Eye (tissue), 1 donor: ENCODE measurements at places on chromosomes 6 and 20.

- no peak for DNase-seq
Observed at GRCh38 chr20:50519036-50519762, 9.0 kb downstream of the PTPN1 start.

DNA sequence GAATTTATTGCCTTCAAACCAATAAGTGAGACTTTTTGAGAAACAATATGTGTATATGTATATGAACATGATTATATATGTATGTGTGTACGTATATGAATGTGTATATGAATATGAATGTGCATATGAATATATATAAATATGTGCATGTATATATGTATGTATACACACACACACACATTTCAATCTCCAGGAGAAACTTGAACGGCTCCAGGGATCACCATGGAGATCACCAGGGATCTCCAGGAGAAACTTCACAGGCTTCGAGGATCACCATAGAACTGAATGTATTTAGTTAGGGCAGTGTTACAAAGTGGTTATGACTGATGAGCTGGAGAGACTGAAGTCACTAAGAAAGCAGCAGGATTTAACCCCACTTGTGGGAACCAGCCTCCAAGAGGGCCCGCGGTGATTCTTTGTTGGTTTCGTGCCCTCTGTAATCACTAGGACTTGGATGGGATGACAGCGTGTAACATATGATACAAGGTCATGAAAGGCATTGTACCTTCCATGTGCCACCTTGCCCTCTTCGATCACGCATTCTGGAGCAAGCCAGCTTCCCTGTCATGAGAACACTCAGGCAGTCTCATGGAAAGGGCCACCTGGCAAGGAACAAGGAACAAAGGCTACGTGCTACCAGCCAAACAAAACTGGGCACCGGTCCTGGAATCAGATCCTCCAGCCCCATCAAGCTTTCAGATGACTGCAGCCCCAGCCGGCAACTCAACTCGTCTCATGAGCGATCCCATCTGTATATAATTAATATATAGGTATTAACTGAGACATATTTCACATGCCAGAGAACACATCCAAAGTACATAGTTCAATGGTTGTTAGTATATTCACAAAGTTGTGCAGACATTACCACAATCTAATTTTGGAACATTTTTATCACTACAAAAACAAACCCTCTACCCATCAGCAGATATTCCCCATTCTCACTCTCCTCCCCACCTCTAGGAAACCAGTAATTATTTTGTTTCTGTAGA is 8.6 kb downstream of the FAM50B start:
- no peak for DNase-seq

- no peak for DNase-seq
Observed at GRCh38 chr6:42368181-42368580, 83.5 kb downstream of the TRERF1 start.

DNA sequence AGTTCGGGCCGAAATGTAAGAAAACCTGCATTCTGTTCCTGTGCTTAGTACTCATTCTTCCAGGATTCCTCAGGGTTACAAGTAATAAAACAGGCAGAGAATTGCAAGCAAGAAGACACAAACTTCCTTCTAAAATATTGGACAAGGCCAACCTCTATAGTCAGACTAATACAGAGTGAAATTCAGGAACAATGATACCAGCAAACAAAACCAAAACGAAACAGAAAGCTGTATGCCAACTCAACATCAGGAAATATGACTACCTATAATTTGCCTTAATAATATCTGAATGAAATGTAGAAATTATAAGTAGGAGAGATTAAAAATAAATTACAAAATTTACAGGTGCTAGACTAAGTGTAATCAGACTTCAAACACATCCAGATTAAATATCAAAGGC is 238.8 kb downstream of the HIVEP2 start:
- no peak for DNase-seq

DNA sequence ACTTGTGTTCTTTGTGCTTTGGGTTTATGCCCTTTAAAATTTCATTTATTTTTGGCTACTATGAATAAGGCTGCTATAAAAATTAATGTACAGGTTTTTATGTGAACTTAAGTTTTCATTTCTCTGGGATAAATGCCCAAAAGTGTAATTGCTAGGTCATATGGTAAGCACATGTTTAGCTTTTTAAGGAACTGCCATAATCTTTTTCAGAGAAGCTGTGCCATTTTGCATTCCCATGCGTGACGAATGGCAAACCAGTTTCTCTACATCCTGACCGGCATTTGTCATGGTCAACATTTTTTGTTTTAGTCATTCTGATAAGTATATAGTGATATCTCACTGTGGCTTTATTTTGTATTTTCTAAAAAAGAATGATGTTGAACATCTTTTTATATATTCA is 236.0 kb upstream of the SGK1 start:
- DNase-seq, result no peak

DNA sequence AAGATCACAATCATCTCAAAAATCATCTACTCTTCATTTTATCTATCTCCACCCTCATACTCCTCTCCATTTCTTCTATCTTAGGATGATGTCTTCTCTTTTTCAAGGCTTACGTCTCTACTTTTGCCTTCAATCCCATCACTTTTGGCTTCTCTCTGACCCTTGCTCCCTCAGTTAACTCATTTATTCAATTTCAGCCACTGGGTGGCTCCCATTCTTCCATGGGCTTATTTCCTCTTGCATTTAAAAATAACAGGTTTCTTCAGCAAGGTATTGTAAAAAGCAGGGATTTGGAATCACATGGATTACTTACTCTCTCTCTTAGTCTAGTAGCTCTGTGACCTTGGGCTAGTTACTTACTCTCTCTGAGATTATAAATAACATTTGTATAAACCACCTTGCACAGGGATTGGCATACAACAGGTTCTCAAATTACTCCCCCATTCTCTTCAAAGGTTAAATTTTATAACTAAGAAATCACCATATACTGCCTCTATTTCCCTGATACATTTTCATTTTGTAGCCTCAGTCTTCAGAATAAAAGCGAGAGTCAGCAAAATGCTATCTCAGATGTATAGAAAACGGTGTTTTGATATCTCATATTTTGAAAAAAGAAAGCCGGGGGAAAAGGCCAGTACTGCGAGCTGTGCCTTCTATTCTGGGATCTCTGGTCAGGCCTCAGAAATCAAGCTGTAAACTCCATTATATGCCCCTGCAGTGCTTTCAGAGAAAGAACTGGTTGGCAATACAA is 5.5 kb downstream of the ZSCAN12 start:
- peak; percentile 39 for DNase-seq

DNA sequence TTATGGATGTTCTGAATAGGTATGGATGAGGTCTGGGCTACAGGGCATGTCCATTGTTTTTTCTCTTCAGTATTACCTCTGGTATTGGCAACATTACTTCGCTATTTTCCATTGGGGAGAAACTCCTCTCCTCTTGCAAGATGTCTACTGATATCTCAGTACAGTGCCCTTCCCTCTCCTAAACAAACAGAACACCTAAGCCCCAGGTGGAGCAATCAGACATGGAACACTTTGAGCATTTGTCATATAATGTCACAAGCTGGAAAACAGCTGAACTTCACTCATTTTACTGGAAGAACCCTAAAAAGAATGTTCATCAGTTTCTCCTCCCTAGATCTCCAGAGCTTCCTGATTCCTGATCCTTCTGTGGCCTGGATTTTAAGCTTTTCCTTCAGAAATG is 339.8 kb downstream of the FRK start:
- DNase-seq, result no peak

GRCh38 chr20:9442858-9443257 is 71.5 kb upstream of the LAMP5 start:
- no peak for DNase-seq

GRCh38 chr20:61461461-61461860 is 209.4 kb downstream of the CDH4 start:
- DNase-seq, result peak; percentile 94

GRCh38 chr6:141445928-141446628 is 686.6 kb upstream of the GJE1 start:
- peak; percentile 30 for DNase-seq

DNA sequence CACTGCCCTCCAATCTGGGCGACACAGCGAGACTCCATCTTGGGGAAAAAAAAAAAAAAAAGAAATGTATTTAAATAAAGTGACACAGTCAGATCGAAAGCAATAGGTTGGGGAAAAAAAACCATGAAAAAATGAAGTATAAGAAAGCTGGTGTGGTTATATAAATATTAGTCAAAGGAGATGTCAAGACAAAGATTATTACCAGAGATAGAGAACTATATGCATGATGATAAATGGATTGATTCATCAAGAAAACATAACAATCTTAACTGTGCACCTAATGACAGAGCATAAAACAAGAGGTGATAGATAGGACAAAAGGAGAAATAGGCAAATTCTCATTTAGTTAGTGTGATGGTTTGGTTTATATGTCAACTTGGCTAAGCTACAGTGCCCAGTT is 146.9 kb upstream of the AHI1 start:
- DNase-seq, result no peak

GRCh38 chr6:41419385-41419784 is 84.0 kb downstream of the NCR2 start:
- no peak for DNase-seq

GRCh38 chr6:109091314-109092024 is 3.2 kb downstream of the SESN1 start:
- DNase-seq, result no peak

DNA sequence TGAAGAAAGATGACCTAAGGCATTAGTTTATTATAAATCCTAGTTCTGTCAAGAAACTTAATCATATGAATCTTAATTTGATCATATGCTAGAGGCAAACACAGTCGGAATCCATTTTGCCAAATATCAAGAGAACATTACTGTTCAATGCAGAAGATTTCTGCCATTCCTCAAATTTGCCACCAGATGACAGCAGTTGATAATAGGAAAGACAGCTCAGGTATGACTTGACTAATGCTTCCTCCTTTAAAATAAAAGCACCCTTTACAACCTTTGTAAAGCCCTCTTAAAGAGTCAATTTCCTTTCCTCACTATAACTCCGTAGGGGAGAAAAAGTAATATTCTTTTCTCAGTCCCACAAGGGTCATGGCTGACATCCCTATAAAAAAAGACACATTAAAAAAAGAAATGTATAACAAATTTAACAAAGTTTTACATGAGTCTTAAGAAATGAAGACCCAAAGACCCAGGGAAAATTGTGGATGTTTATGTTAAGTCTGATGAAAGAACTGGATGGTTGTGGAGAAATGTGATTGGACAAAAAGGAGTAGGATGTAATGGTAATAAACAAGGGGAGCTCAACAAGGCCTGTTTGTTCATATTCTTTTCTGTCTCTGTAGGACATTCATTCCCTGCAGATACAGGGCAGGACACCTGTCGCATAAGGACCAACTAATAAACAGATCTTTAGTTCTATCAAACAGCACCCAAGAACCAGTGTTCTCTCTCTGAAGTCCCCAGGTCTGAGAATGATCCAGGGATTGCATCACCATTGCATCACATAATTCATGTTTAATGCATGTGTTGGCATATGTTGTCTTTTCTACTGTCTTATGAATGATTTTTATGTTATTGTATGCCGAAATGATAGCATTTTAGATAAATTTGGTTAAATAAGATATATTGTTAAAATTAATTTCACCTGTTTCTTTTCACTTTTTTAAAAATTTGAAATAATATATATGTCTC is 23.0 kb upstream of the IL17A start:
- peak; percentile 24 for DNase-seq

DNA sequence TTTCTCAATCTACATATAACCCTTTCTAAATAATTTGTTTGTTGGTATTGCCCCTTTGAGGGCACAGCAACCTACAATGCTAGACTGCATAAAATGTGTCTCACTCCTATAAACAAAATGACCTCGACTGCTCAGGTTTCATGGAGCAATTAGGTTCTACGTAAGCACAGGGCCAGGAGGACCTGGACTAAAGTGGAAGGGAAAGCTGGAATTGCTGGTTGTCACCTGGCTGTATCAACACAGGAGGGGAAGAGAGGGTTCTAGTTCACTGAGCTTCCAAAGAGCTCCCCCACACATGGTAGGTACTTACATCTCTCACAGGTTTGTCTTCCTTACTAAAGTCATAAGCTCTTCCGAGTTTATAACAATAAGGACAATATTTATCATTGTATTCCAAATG is 51.0 kb downstream of the NCOA6 start:
- no peak for DNase-seq

DNA sequence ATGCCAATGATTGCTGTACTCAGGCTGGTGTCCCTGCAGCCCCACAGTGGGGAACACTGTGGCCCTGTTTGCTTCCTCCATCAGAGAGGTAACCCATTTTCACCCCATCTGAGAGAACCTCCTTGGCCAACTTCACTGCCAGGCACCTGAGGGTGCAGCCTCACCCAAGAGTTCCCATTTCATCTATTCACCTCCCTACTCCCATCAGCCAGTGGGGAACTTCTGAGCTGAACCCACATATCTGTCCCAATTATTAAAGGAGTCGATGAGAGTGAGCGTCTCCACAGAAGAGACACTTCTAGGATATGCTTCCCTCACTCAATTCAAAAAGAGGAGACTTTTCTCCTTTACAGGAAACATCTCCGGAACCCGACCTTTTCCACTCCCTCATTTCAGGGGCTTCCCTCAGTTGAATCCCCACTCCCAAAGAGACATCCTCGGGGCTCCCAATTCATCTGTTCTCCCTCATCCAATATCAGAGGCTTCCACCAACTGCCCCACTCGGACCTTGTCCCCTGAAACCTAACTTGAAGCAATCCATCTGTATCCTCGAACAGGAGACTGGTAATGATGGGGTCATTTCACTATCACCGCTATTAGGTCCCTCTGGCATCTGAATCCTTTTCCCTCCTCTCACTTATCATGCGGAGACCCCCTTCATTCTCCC is 988 bp downstream of the UBE2V1 start:
- DNase-seq, result no peak

DNA sequence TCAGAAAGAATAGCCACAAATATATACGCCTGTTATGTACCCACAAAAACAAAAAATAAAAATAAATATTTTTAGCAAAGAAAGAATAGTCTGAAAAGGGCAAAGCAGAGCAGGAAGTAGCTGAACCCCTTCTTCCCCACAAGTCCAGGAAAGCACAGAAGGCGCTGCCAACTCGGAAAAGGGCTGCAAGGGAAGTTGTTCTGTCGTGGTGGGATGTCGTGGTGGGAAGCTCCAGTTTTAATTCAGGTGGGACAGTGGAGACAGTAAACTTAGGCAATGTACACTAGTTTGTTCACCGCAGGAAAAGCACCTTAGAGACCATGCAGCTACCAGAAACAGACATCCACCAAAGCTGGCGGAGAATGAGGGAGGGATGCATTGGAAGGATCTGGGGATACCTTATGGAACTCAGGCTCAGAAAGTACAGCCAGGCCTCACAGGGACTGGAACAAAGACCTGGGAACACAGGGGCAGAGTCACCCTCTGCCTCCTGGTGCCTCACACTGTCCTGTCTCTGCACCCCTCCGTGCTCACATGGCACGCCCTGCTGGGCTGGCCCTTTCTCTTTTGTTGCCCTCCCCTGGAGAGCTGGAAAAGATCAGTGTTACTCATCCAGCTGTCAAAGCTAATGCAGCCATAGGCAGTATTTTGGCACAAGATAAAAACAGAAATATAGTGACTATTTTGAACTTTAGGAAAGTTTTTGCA is 3.3 kb upstream of the APMAP start:
- DNase-seq, result no peak

DNA sequence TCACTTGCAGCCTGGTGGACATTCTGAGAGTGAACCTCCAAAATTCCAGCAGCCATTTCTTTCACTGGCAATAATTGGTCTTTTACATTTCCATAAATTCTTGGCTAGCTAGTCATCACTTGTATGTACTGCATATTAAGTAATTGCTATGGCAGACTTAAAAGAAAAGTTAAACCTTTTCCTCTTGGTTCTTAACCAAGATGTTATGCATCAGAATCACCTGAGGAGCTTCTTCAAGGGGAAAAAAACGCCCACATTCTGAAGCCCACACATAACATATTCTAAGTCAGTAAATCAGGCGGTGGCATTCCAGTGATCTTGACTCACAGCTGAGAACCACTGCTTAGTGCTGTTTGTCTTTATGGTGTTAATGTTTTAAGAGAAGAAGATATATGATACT is 37.0 kb downstream of the CDC40 start:
- no peak for DNase-seq
